ENCODE measurements at places on chromosomes 13 and 19.

GRCh38 chr19:40663695-40664692, 26.5 kb downstream of the NUMBL start:
- no peak for DNase-seq

GRCh38 chr13:56932104-56932503, 208.6 kb upstream of the PRR20A start:
- no peak for DNase-seq

- no peak for DNase-seq
Observed at GRCh38 chr13:49213539-49213938, 6.6 kb upstream of the MLNR start.

DNA sequence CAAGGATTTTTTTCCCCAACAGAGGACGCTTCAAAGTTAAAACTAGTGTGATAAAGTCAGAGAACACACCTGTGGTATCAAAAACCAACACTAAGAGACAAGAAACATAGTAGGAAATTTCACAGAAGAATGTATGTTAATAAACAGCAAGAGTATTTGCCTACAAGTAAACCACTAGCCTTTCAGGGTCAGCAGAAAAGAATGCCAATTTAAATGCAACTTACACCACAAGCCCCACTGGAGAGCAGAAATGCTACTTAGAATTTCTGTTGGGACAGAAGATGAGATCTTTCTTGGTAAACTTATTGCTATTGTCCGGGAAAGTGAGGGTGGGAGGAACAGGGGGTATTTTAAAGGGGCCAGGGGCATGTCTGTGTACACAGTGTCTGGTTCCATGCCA, 68.6 kb downstream of the STK24 start:
- no peak for DNase-seq
